ENCODE measurements at places on chromosomes 6 and 20. TPM values are rescaled to one million over a fixed set of nuclear protein-coding genes. Genes with fewer than 3 reads are reported as not detected.

DNA sequence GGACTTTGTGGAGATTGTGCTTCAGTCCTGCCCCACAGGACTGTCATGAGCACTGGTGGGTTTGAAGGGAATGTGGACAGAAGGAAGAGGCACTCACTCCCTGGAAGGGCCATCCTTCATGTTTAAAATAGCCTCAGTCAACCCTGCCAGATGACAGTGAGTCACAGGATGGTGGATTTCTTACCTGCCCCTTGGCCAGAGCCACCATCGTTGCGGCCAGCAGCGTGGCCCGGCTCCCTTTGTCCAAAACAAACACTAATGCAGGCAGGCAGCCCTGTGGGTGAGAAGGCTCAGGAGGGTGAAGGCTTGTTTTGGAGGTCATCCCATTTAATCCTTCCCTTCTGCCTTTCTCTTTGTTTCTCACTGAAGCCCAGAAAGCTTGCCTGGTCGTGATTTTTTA is 422.7 kb downstream of the CD83 start:
- H3K27me3 ChIP-seq: no peaks in the 10 kb centered on the region
- no peak overlapping the region for H3K4me3 ChIP-seq
- DNase-seq: no peak
- no peak overlapping the region for H3K27ac ChIP-seq
- H3K36me3 ChIP-seq: no peaks in the 10 kb centered on the region
- H3K4me1 ChIP-seq: no peaks in the 10 kb centered on the region

DNA sequence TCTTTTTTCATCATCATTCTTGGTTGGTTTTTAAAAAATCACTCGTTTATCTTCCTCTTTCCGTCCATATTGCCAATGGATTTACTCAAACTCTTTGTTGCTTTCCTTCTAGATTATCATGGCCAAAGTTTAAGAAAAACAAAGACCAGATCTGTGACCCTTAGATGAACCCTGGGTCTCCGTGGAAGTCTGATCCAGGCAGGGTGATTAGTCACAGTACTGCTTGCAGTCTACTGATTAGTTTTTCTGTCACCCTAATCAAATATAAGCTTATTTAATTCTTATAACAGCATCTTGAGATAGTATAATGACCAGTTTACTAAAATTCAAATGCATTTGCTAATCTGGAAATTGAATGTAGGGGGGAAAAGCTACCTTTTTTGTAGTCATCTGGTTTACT is 6.0 kb upstream of the SMIM28 start:
- no peaks in the 10 kb centered on the region for H3K4me1 ChIP-seq
- no peak overlapping the region for H3K4me3 ChIP-seq
- no peaks in the 10 kb centered on the region for H3K27me3 ChIP-seq

The BPIFB1 gene
- not detected for total RNA-seq

GRCh38 chr6:82083646-82084045 is 163.9 kb downstream of the IBTK start:
- no peaks in the 10 kb centered on the region for H3K27me3 ChIP-seq
- H3K4me3 ChIP-seq: no peak overlapping the region
- H3K27ac ChIP-seq: no peak overlapping the region
- H3K36me3 ChIP-seq: no peaks in the 10 kb centered on the region
- H3K4me1 ChIP-seq: no peaks in the 10 kb centered on the region

DNA sequence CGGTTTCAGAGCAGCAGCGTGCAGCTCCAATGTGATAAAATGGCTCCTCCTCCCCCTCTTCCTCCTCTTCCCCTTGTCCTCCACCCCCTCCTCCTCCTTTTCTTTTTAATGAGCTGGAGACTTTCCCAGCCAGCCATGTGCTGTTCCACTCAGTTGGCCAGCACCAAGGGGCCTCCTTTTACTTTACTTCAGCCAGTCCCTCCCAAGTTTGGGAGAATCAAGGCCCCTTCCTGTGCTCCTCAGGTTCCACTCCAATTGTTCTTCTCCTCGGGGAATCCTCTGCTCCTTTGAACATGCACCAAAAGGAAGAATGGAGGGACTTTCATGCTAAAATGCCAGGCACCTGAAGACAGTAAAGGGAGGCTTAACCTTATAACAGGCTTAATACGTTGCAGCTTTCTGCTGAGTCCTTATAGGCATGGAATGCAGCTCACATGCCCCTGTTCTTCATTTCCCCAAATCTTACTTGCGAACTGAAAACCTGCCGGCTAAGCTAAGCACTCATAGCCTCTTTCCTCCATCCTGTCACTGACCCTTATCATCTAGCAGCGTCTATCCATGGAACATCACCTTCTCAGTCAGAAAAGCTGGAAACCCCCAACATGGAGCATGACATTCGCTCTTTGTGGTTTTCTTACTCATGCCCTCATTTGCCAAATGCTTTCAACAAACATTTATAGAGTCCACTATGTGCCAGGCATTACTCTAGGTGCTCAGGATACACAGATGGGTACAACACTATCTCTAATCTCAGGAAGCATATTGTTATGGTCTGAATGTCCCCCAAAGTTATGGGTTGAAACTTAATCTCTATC is 170.6 kb downstream of the PHACTR1 start:
- DNase-seq: peak; percentile 65
- no peak overlapping the region for H3K27ac ChIP-seq
- H3K36me3 ChIP-seq: peaks cover 36% of the 10 kb centered on the region
- peak overlapping the region; percentile 41 for H3K4me3 ChIP-seq
- peaks cover 5% of the 10 kb centered on the region for H3K4me1 ChIP-seq

The OPN5 gene
- total RNA-seq: not detected

The TGM2 gene
- 1.1 TPM for total RNA-seq

The FILIP1 gene
- 10.5 TPM for total RNA-seq

GRCh38 chr6:121319112-121319553 is 15.1 kb downstream of the TBC1D32 start:
- H3K4me3 ChIP-seq: no peak overlapping the region
- H3K36me3 ChIP-seq: no peaks in the 10 kb centered on the region
- H3K27ac ChIP-seq: no peak overlapping the region
- H3K4me1 ChIP-seq: no peaks in the 10 kb centered on the region
- H3K27me3 ChIP-seq: no peaks in the 10 kb centered on the region
- DNase-seq: no peak

DNA sequence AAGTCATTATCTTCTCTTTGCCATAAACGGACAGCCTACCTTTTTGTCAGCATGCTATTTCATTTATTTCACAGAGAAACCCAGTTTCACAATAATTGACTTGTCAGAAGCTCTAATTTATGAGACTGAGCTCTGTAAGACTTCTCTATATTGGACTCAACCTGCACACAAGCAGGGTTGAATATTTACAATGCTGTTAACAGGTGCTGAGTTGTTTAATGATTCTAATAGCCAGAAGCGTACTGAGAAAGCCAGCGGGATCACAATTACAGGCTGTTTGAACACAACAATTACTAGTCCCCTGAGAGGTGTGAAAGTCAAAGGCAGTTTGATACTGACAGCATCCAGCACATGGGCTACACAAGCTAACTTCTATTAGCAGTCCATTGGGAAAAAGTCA is 128.2 kb upstream of the SIM1 start:
- H3K27me3 ChIP-seq: no peaks in the 10 kb centered on the region
- H3K36me3 ChIP-seq: peaks cover 19% of the 10 kb centered on the region
- H3K4me3 ChIP-seq: no peak overlapping the region

The TBXT gene
- 0.31 TPM for total RNA-seq

DNA sequence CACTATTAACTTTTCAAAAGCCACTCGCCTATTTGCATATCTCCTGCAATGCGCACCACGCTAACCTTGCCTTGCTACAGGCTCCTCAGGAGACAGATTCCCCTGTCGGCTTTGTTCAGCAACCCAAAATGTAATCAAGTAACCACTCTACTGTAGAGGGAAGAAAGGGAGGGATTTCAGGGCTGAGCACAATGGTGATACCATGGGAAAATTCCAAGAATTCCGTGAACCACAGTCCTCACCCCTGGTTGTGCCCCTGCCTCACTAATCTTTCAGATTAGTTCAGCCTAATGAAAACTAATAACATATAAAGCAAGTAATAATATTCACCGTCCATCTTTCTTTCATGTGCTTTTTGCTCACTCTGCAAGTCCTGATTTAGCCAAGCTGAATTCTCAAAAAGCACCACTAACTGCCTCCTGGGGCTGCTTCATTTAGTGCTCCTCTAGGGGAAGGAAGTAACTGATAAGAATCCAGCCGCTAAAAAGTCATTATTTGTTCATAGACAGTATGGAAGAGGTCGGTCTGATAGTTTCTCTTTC is 6.6 kb downstream of the CITED2 start:
- H3K27me3 ChIP-seq: no peaks in the 10 kb centered on the region
- H3K4me3 ChIP-seq: peak overlapping the region; percentile 73
- peaks cover 16% of the 10 kb centered on the region for H3K36me3 ChIP-seq
- no peaks in the 10 kb centered on the region for H3K4me1 ChIP-seq
- H3K27ac ChIP-seq: peak overlapping the region; percentile 66
- peak; percentile 77 for DNase-seq

The MAP3K5 gene
- total RNA-seq: 1.6 TPM

DNA sequence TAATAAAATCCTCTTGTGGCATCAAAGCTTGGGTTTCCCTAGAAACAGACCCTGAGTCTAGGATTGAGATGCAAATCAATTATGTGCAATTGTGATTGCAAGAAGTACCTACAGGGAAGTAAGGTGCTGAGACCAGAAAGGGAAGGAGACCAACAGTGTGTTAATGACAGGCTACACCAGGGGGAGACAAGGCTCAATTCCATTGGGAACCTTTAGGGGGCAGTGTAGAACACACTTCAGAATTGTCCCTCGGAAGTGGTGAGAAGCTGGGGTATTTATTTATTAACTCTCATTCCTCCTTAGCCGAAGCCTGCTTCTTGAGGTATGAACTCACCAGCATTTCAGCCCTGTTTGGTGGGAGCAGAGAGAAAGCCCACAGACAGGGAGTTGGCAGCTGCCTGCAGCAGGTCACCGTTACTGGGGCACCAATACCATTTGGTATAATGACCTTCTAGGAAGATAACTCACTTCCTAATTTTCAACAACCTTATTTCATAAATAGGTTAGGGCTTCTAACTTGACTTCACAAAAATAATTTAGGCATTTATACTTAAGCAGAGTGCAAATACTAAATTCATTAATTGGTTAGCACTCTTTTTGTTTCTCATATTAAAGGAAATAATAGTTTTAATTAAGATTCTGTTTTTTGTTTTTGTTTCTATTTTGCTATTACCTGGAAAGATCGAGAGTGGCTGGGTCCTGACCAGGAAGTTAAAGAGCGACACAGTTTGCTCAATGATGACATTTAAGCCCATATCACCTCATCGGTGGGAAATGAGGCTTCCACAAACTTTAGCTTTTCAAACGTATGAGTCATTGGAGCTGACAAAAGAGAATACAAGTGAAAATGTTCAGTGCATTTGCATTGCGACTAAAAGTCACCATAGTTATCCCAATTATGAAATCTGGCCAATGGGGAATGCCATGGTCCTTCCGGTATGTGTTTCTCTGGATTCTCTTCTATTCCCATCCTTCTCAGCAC is 94.8 kb downstream of the BTBD3 start:
- no peaks in the 10 kb centered on the region for H3K4me1 ChIP-seq
- H3K36me3 ChIP-seq: no peaks in the 10 kb centered on the region
- no peak overlapping the region for H3K27ac ChIP-seq
- H3K4me3 ChIP-seq: no peak overlapping the region
- peak; percentile 76 for DNase-seq

DNA sequence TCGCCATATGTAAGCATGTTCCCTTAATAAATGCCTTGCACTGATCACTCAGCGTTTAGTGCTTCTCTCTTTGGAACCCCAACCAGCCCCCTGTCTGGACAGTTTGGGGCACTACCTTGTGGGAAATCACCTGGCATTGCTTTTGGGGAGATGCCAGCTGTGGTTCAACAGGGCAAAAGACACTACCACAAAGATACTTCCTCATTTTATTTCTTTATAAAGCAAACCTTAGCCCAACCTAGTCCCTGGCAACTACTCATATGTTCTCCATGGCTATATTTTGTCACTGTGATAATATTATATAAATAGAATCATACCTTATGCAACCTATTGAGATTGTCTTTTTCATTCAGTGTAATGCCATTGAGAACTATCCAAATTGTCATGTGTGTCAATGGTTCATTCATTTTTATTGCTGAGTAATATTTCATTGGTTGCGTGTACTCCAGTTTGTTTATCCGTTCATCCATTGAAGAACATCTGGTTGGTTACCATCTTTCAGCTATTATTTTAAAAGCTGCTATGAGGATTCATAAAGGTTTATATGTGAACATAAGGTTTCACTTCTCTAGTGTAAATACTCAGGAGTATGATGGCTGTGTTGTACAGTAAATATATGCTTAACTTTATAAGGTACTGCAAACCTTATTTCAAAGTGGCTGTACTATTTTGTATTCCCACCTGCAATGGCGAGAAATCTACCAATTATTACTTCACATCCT is 114.8 kb downstream of the MOXD1 start:
- no peaks in the 10 kb centered on the region for H3K4me1 ChIP-seq
- no peak overlapping the region for H3K27ac ChIP-seq
- no peak overlapping the region for H3K4me3 ChIP-seq

DNA sequence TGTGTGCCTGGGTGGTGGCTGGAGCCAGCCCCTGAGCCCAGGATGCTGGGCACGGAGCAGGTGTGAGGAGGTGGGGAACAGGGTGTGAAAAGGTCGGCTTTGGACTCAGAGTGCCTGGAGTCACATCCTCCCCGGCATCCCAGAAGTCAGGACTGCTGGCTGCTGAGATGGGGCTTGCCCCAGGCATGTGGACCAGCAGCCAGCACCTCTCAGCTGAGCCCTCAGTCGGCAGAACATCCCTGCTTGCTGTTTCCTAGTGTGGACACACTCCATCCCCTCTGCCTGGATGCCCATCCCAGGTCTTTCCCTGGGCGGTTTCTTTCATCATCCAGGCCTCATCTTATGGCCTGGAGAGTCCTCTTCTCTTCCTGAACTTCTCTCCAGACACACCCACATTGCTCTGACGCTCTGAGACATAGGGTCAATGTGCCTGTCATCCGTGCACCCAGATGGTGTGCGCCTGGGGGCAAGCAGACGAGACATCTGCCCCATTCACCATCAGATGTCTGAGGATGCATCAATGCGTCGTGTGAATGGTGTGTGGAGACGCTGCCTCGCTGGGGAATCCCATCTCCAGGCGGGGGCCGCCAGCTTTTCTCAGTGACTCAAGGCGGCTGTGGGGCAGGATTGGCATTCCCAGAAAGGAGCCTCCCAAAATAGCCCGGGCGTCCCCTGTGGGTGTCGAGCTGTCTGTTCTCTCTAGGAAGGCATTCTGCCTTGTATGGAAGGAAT is 104.2 kb downstream of the SYCP2 start:
- H3K27ac ChIP-seq: no peak overlapping the region
- no peak overlapping the region for H3K4me3 ChIP-seq
- peak; percentile 20 for DNase-seq
- no peaks in the 10 kb centered on the region for H3K4me1 ChIP-seq
- no peaks in the 10 kb centered on the region for H3K36me3 ChIP-seq

The PTK6 gene
- 0.46 TPM for total RNA-seq
